Stromal cell of bone marrow (primary cell): ENCODE measurements at places on chromosomes 16 and 17.

DNA sequence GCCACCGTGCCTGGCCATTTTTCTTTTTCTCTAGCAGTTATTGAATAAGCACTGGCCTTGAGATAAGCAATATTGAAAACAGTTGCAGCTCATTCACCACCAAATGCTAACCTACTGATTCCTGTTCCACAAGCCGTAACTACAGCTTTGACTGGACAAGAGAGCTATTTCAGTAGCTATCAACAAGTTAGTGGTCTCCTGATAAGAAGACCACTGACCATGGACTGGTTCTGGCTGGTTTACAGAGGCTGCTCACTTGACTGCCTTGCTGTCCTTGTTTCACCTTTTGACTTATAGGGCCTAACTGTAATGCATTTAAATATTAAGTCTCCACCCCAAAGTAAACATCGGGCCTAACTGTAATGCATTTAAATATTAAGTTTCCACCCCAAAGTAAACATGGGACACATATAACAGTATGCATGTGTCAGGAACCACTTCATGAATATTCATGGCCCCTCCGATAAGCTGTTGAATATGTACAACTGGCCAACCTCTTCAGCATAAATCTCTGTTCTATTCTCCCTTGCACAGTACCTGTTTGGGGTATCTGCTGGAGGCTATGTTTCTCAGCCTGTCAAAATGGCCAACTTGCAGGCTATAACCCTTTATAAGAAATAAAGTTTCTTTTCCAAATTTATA, 94.1 kb downstream of the USP32 start:
- DNase-seq: no peak

GRCh38 chr17:32486111-32486700, 587 bp upstream of the CDK5R1 start:
- DNase-seq: peak; percentile 50

- DNase-seq: no peak
Measured at GRCh38 chr16:85319208-85319983, 207.1 kb upstream of the CIBAR2 start.

GRCh38 chr17:73643001-73643851, 1.0 kb downstream of the SDK2 start:
- DNase-seq: no peak

- no peak for DNase-seq
Measured at GRCh38 chr17:29566473-29567303, at the start of gene ABHD15. TSS of gene ABHD15 (minus strand) at chr17:29567037. CDS start at chr17:29566966, 71 bp downstream.

DNA sequence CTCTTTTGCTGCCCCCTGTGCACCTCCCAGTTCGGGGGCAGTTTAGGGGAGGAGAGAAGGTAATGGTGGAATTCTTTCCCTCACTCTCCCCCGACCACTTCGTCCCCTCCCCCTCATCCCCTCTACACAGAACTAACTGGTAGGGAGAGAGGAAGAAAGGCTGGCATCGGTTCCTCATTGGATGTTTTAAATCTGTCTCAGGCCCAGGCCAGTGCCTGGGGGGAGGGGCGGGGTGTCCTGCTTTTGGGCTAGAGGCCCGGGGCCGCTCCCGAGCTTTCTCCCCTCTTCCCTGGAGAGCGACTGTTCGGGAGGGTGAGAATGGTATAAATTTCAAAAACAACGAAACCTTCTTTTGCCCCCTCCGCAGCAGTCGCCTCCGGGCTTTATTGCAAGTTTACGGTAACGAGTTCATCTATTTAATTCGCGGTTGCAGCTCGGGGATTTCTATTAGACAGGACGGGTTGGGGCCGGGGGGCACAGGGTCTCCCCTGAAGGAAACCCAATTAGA, at the start of gene PRAC2:
PRAC2 (plus strand) TSS at position 271 of the 508 bp plus-strand sequence. CDS start 1,226 bp downstream, outside the sequence.
- DNase-seq: no peak

- peak; percentile 12 for DNase-seq
Measured at GRCh38 chr17:65730711-65731169, 169.3 kb upstream of the AXIN2 start.

GRCh38 chr16:56939801-56940200, 7.9 kb downstream of the HERPUD1 start:
- DNase-seq: no peak

DNA sequence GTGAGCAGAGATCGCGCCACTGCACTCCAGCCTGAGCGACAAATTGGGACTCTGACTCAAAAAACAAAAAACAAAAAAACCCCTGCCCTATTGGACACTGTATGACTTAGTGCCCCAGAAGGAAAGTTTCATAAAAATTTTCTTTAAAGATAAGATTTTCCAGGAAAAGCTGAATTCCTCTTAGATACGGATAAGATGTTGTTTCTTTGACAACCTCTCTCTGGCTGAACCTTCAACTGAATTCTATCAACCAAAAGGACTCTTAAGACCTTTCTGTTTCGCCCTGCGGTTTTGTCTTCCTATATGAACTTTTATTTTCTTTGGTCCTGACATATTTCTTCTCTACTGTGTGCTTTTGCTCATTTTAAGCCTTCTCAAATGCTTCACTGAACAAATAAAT, 35.8 kb downstream of the CPPED1 start:
- no peak for DNase-seq

- DNase-seq: no peak
Measured at GRCh38 chr17:75707079-75707571, 14.1 kb upstream of the ITGB4 start.

DNA sequence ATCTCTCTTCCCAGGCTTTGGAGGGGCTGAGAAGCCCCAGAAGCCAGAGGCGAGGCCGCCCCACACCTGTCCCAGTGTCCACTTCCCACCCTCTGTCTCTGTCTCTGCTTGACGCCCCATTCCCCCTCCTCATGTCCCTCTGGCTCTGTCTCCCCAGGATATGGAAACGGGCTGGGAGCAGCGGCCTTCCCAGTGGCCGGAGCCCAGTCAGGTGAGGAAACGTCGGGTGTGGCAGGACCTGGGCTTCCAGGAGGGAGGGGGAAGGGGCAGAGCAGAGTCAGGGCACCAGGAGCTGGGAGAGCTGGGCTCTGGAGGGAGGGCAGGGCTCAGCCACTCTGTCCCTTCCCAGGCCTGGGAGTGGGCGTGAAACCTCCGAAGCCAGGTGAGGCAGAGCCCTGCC, 10.6 kb upstream of the PKMYT1 start:
- DNase-seq: no peak

GRCh38 chr16:78317564-78318240, 218.2 kb downstream of the WWOX start:
- DNase-seq: no peak

DNA sequence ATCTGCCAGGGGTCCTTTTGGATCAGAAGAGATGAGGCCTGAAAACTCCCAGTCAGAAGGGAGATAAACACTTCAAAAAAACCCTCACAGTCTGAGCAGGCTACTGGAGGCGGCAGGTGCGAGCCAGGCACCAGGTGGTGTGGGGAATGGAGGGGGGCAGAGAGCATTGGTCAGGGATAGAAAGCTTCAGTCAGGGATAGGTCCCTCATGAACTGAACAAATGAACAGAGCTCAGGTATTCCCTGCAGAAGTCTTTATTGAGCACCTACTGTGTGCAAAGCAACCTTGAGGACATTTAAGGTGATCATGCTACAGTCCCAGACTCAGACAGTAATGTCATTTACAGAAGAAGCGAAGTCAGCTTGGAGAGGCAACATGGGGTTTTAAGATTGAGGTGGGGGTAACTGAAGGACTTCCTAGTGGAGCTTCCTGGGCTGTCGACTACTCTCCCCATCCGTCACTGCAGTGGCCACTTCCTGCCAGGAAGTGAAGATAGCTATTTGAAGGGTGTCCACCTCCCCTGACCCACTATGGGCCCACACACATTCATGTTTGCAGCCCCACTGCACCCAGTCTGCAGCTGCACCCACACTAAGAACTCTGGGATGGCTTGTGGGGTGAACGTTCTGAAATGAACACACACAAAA, 3.2 kb downstream of the KIFC3 start:
- DNase-seq: no peak

DNA sequence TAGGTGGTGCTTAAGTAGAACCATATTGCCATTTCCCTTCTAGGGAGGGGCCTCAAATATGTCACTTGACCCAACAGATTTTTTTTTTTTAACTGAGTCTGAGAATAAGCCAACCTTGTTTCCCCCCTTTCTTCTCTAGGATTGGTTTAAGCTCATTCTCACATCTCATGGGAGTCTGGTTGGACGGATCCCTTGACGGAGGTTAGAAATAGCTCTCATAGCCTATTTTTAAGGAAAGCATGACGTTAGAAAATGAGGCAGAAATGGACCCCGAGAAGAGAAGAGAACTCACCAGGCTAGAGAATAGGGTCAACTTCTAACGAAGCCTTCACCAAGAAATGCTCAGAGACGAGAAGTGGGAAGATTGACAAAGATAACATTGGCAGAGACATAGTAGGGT, 95.1 kb upstream of the ZFHX3 start:
- no peak for DNase-seq

DNA sequence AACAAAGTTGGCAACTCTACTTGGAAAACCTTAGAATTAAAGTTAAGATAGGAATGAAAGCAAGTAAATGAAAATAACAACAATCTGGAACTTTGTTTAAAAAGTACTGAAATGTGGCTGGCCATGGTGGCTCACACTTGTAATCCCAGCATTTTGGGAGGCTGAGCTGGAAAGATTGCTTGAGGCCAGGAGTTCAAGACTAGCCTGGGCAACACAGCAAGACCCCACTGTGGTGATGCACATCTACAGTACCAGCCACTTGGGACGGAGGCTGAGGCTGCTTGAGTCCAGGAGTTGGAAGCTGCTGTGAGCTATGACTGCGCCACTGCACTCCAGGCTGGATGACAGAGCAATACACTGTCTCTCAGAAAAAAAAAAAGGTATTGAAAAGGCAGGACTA, 51.7 kb downstream of the SYNRG start:
- no peak for DNase-seq

DNA sequence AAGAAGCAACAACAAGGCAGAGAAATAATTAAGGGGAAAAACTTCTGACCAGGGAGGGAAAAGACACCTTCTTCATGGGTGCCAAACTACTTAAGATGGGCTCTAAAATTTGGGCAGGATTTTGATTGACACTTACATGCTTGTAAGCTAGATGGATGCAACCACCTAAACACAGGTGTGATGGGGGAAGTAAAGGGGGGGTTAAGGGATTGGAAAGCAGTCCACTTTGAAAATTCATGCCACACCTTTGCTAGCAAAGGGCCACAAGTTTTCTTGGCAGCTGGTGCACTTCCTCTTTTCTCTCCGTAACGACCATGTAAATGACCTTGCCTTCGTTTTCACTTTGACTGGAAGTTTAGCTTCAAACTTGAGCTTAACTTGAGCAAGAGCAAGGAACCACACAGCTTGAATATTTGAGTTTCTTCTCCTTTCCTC, 14.3 kb upstream of the PRKAR1A start:
- no peak for DNase-seq

- DNase-seq: peak; percentile 61
Measured at GRCh38 chr17:39144416-39144840, 7.0 kb downstream of the PLXDC1 start.

DNA sequence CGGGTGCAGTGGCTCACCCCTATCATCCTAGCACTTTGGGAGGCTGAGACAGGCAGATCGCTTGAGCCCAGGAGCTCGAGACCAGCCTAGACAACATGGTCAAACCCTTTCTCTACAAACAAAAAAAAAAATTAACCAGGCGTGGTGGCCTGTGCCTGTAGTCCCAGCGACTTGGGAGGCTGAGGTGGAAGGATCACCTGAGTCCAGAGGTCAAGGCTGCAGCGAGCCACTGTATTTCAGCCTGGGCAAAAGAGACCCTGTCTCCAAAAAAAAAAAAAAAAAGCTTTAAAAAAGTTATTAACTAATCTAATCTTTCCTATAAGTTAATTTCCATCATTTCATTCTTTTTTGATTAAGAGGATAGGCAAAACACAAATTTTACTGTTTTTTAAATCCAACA, 2.5 kb downstream of the NCOR1 start:
- no peak for DNase-seq

DNA sequence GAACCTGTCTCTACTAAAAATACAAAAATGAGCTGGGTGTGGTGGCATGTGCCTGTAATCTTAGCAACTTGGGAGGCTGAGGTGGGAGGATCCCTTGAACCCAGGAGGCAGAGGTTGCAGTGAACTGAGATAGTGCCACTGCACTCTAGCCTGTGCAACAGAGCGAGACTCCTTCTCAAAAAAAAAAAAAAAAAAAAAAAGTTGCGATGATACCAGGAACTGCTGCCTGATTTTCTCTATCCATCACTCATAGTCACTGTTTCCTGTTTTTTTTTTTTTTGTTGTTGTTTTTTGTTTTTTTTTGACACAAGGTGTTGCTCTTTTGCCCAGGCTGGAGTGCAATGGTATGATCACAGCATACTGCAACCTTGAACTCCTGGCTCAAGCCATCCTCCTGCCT, 59.2 kb downstream of the ABCC1 start:
- no peak for DNase-seq

- no peak for DNase-seq
Measured at GRCh38 chr16:28610595-28611191, 849 bp upstream of the SULT1A1 start.

GRCh38 chr16:8894736-8895334, 12.7 kb downstream of the LITAFD start:
- DNase-seq: no peak

- no peak for DNase-seq
Measured at GRCh38 chr16:50517450-50518252, 30.5 kb upstream of the NKD1 start.

DNA sequence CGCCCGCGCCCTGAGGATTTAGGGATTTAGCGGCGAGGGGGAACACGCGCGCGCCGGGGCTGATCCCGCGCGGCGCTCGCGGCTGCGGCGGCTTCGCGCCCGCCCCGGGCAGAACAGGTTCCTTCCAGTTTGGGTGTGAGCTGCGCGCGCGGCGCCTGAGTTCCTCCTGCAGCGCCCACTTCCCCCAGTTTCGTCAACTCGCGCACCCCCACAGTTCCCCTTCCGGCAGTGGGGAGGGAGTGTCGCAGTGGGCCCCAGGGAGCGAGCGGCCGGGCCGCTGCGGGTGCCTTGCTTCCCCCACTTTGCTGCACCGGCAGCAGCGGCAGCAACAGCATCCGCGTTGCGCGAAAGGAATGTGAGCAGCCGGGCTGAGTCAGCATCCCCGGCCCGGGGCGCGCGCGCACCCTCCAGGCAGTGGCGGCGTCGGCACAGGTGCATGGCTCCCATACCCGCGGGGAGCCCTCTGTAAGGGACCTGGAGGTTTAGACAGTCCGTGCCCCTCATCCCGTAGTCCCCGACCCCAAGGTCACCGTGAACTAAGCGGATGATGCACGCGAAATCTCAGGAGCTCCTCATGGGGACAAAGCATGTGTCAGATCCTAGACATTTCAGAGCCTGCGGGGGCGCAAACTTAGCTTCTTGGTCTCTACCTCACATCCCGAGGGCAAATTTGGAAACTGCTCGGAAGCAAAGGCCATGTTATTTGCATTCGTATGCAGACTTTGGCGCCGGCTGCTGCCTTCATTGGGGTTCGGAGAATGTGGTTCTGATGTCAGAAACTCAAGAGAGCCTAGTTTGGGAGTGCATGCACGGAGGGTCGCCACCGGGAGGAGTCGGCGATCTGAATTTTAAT, 767 bp downstream of the ARSG start:
- peak; percentile 32 for DNase-seq

- no peak for DNase-seq
Measured at GRCh38 chr17:44297975-44298374, 10.4 kb upstream of the RUNDC3A start.

GRCh38 chr17:35214192-35214591, 20.0 kb upstream of the SLC35G3 start:
- no peak for DNase-seq
